ENCODE measurements at places on chromosomes 12 and 14.

- no peak for DNase-seq
Observed at GRCh38 chr12:49807991-49808580, 20.1 kb downstream of the NCKAP5L start.

DNA sequence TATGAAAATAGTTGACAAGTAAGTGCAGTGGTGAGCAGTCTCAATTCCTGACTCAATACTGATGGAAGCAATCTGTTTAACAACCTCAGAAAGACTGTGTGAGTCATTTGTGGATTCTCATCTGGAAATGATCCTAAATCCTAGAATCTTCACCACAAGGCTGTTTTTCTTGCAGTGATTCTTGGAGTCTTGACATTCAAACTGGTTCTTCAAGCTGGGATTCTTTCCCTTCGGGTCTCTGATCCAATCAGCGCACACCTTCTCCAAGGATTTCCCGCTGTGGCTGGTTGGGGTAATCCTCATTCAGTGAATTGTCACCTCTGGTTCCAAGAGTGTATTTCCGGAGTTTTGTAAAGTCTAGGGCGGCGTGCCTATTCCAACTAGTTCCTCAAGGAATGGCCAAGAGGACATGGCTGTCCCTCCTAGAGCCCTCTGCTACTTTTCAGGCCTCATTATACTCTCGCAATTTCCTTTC is 37.7 kb upstream of the FOXJ2 start:
- no peak for DNase-seq

DNA sequence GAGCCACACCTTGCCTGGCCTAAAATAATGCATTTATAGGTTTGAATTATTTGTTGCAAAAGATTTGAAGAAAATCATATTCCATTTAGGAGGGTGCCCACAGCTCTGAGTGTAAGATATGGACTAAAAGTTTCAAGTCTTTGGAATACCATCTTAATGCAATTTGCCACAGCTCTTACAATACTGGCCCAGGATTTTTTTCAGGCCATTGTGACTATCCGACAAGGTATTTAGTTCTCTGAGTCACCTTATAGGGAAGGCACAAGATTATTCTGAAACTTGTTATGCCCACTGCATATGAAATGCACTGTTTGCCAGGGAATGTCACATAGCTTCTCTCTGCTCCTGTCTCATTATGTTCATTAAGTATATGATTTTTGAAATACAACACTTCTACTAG is 29.6 kb upstream of the SLC6A13 start:
- DNase-seq = no peak

DNA sequence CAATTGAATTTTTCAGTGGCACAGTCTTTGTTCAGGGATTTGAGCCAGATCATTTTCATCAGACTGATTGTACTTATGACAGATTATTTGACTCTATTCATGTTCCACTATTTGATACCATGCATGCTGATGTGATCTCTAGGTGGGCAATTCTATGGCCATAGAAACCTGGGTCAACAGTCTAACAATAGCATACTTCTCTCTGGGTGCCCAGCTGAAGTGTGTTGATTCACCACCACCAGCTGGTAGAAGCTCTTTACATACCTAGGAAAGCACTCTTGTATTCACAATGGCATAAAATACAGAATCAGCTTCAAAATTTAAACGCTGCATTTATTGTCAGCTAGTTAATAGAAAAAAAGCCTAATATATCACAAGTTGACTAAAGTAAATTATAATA is 90.2 kb upstream of the TMTC2 start:
- DNase-seq = no peak

DNA sequence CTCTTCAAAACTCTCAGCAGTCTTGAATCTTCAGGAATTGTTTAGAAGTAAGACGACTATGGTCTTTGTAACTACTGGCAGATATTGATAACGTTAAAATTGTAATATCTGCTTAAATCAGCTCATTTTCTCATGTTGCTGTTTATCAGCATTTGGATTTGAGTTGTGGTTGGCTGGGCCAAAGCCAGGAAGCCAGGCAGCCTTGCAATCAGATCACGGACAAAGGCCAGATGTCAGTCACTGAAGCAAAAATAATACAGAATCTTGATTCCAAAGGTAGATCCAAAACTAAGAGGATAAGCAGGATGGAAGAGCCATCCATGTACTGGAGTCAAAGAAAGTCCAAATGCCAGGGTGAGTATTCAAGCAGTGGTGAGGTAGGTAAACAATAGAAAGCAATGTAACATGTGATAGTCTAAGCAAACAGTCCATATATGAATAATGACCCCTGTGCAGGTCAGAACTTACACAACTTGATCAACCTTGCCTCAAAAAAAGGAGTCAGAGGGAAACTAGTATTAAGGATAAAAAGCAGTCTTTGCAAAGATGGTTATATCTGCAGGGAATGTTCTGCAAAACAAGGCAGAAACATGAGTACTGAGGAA is 95.8 kb upstream of the RAP1B start:
- no peak for DNase-seq

DNA sequence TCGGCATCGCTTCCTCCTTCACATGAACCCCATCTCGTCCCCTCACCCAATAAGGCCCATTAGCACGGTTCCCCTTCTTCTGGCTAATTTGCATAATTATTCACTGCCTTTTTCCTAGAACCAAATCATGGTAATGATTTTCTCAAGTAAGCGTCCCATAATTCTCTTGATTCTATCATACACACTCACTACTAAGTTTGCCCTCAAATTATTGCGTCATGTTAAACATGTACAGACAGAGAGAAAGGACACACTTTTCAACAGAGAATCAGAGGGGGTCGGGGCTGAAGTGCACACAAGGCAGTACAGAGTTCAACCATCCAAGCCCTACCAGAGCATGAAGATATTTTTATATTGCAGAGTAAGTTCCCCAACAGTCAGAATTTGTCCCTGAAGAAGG is 256.6 kb downstream of the FOXN3 start:
- DNase-seq = no peak

- no peak for DNase-seq
Observed at GRCh38 chr14:67973436-67973835, 153.9 kb downstream of the RAD51B start.

DNA sequence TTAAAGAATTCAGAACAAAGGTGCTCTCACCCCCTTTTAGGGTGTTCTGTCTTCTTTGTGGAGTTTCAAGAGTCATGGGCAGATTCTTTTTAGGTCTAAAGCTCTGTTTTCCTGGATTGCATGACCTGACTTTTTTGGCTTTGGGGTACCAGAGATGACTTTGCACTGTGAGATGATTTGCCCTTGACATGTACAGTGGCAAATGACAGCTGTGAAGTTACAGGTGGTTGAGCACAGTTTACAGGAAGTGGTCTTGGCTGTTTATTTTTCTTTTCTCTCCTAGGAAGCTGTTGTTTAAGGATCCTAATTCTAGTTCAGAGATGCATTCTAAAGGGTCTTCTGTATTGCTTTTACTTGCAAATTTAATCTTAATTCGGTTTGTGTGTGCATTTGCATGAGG is 83.8 kb upstream of the METAP2 start:
- no peak for DNase-seq

DNA sequence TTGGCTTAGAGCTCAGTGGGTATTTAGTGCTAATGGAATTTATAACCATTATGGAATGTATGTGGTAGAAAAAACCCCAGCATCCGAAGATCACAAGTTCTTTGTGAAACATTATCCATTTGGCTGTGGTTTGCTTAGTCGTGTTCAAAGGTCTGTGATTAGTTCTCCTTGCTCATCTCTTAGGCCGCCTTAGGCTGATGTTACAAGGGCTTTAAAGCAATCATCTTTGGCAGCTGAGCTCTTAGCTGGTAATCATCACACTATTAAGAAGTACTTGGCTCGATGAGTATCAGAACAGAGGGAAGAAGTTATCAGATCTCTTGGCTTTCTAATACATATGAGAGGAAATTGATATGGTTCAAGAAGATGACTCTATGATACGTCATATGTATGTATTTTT is 124.1 kb upstream of the E2F7 start:
- DNase-seq = no peak

DNA sequence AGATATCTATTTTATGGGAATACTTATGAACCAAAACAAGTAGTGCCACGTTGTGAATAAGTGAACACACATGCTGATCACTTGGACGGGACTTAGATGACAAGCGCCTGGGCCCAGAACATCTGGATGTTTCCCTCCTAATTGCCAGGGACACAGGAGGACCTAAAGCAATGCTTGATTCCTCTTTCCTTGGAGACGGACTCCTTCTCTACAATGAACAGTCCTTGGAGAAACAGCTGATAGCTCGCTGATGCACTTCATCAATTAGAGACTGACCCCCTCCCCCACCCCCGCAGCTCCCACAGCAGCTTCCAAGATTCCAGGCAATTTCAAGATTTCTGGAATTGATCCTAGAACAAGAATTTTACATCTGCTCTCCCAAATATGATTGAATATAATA is 86.4 kb downstream of the ST8SIA1 start:
- no peak for DNase-seq

GRCh38 chr14:65872536-65872935 is 460.0 kb downstream of the FUT8 start:
- no peak for DNase-seq

GRCh38 chr14:53842938-53843337 is 113.7 kb downstream of the BMP4 start:
- no peak for DNase-seq

GRCh38 chr12:64621257-64621942 is 11.1 kb downstream of the RASSF3 start:
- no peak for DNase-seq

DNA sequence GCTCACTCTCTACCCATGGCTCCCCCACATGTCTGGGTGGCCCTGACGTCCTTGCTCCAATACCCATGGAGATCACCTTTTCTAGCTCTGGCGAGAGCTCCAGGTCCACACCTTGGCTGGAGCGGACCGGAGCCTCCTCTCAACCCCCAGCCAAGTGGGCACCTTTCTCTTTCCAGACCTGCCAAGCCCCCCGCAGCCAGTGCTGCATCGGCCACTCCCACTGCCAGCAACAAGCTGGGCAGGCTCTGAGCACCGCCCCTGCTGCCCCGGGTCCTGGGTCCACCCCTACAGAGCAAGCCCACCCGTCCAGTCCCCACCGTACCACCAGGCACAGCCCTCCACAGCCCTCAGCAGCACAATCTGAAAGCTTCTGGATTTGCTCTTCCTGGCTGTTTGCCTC is 98.2 kb upstream of the C14orf180 start:
- DNase-seq = no peak

GRCh38 chr12:114668151-114668885 is 15.7 kb downstream of the TBX3 start:
- no peak for DNase-seq

GRCh38 chr12:128823916-128824839 is at the start of gene SLC15A4:
Gene SLC15A4, minus strand, starts transcription at chr12:128823958. Its CDS starts 15 bp downstream, at chr12:128823943.
- peak; percentile 74 for DNase-seq

DNA sequence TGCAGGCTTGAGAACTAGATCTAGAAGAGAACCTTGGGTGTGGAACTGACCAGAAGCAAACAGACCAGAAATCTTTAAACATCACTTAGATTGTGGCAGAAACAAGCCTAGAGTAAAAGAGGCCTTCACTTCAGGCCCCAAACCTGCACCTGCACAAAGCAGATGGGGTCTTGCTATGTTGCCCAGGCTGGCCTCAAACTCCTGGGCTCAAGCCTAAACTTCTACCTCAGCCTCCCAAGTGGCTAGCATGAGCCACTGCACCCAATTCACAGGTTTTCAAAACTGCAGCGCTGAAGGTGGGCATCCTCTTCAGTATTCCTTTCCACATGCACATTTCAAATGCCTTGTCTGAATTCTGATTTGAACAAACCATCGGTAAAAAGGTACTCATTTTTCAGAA is 19.9 kb downstream of the MOK start:
- no peak for DNase-seq

GRCh38 chr12:30599608-30600007 is 96.1 kb downstream of the IPO8 start:
- no peak for DNase-seq

DNA sequence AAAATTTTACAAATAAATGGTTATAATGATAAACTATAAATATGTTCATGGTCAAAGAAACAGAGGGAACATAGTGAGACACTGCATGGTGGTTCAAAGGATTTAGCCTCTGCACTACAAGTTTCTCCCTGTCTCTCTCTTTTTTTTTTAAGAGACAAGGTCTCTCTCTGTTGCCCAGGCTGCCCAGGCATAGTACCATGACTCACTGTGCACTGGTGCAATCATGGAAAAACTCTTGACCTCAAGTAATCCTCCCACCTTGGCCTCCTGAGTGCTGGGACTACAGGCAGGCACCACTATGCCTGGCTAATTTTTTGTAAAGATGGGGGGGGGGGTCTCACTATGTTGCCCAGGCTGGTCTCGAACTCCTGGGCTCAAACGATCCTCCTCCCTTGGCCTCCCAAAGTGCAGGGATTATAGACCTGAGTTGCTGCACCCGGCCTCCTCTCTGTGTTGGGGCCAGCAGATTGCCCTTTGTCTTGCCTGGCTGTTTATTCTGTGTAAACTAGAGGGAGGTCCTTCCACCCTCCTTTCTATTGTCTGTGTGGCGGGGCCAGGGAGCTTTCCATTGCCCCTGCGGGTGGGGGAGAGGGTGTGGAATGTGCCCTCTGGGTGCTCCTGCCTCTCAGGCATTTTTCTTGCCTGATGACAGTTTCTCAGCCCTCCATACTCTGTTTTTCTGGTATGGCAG is 22.1 kb downstream of the MTHFD1 start:
- no peak for DNase-seq

- no peak for DNase-seq
Observed at GRCh38 chr12:76866151-76866567, 12.7 kb downstream of the CSRP2 start.

- peak; percentile 50 for DNase-seq
Observed at GRCh38 chr12:57127101-57127725, 1.1 kb upstream of the LRP1 start.

GRCh38 chr12:13209436-13210235 is 13.1 kb downstream of the EMP1 start:
- DNase-seq = no peak

DNA sequence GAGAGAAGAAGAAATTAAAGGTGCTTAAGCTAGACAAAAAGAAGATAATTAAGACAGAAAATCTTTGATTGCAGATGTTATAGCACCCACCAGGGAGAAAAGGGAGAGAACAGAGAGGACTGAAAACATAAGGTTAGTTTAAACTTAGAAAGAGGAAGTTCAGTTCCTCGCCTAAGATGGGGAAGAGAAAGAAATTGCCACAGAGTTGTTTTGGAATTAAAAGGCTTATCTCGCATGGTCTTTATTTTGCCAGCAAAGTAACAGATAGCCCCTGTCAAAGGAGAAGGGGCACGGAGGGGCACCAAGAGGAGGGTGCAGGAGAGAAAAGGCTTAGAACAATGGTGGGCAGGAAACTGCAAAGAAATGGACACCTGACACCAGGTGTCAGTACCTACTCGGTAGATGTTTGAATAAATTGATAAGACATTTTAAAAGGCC is 17.8 kb upstream of the OXA1L start:
- no peak for DNase-seq

Measured in stimulated activated CD8-positive, alpha-beta memory T cell treated with anti-CD3 and anti-CD28 coated beads, Interleukin-7, amount 100 ng/mL, for 1 hour (primary cell).